Stimulated activated CD8-positive, alpha-beta memory T cell treated with anti-CD3 and anti-CD28 coated beads, Interleukin-4, amount 100 ng/mL, for 24 hours (primary cell): ENCODE measurements at places on chromosomes 16 and 17.

DNA sequence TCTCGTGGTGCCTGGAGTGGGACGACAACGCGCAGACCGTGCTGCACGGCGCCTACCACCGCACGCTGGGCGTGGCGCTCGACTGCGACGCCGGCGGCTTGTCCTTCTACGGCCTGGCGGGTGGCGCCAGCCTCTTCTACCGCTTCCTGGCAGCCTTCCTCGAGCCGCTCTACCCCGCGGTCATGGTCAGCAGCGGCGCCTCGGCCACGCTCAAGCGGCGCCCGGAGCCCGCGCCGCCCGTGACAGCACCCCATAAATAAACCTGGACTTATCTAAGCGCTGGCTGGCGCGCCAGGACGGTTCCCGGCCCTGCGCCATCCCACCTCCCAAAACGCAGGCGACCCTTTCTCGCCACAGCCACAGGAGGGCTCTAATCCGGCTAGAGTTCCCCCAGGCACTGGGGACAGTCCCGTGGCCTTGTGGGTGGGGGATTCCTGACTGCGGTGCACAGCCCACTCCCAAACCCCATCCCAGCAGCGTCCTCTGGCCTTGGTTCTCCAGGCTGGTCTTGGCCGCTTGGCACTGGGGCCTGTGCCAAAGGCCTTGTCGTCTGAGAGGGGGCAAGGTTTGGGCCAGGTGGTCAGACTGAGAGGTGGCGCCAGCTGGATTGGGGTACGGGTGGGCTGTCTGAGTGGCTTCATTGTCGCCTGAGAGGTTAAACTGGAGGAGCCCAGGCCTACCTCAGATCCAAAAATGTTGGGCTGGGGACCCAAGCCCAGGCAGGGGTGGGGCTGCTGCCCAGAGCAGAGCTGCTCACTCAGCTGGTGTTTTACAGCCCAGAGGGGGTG is 10.1 kb upstream of the SLC16A5 start:
- DNase-seq, result peak; percentile 38

DNA sequence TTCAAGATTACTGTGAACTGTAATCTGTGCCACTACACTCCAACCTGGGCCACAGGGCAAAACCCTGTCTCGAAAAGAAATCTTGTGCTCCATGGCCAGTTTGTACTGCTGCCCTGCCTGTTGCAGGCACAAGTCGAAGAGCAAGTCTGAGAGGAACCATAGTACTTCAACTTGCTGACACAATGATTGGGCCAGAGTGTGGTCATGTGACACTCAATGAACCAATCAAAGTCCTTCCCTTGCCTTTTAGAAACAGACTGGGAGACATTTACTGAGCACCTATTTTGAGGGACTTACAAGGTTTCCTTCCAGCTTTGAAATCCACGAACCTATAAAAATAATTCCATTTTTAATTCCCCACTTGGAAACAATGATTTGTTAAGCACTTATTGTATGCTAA is 39.8 kb upstream of the TMC5 start:
- no peak for DNase-seq

DNA sequence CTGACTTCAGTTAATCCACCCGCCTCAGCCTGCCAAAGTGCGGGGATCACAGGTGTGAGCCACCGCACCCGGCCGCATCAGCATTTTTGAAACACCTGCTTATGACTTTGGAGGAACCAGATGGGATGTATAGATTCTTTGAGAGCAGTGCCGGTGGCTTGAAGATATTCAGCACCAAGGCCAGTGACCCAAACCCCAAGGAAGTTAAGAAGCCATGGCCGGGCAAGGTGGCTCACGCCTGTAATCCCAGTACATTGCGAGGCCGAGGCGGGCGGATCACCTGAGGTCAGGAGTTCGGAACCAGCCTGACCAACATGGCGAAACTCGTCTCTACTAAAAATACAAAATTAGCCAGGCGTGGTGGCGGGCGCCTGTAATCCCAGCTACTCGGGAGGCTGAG is 43.9 kb downstream of the TRARG1 start:
- no peak for DNase-seq

DNA sequence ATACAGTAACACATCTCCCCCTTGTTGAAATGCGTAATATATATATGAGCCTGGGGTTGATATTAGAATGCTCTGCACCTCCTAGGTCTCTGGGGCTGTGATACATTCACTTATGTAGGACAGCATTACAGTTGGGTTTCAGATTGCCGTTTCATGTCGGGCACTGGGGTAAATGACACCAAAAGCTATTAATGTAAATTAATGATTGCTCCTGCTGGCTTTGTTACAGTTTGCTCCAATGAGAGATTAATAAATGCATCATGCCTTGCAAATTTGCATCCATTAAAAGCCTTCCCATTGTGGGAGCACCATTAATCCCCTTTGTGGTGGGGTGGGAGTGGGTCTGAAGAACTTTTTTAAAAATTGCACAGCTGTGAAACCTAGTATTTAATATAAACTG is 584.4 kb upstream of the EEF2KMT start:
- no peak for DNase-seq

GRCh38 chr16:53358884-53359283 is 75.4 kb upstream of the RBL2 start:
- DNase-seq, result no peak

DNA sequence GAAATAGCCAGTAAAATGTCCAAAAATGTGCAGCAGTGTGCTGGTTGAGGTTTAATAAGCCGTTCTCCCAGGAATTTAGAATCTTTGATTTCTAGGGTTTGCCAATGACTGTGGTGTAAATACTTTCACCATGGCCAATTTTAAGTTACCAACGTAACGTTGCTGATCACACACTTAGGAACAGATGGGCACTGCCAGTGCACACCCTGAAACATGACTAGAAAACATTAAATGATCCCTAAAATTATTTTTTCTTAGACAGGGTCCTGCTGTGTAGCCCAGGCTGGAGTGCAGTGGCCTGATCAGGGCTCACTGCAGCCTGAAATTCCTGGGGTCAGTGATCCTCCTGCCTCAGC is 3.2 kb downstream of the CA5A start:
- no peak for DNase-seq

DNA sequence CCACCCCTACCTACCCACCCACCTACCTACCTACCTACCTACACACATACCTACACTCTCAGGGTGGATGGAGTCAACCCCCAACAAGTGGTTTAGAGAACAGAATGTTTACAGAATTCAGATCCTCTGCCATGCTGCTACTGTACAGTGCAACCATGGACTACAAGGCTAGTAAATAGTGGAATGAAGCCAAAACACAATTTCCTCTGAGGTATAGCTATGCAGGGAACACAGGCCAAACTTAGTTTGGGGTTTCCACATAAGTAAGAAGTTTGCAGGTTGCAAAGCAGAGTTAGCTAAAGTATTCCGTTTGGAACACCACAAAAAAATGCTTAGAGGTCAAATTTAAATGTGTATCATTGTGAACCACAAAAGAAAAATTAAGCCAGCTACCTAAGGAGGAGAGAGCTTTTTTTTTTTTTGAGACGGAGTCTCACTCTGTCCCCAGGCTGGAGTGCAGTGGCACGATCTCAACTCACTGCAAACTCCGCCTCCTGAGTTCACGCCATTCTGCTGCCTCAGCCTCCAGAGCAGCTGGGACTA is 2.7 kb upstream of the AP1G1 start:
- no peak for DNase-seq

DNA sequence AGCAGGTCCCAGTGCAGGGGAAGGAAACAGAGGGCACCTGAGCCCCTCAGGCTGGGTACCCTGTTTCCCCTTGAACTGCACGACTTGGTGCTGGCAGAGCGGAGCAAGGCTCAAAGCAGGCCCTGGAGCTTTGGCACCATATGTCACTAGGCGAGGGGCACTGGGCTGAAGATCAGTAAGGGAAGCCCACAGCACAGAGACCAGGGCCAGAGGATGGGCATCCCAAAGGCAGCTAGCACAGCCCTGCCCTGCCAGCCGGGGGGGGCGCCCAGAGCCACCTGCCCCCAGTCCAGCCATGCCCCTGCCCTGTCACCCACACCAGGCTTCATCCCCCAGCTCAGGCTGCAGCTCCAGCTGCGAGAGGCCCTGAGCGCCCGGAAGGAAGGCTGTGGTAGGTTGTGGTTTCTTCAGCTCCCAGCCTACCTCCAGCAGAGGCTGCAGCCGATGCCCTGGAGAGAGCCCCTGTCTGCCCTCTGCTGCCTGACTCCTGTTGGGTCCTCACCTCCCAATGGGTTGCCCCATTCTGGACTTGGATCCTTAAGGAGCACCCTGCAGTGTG is 10.9 kb downstream of the NHERF1 start:
- DNase-seq, result no peak

GRCh38 chr17:7590743-7591142 is 849 bp upstream of the SOX15 start:
- no peak for DNase-seq

DNA sequence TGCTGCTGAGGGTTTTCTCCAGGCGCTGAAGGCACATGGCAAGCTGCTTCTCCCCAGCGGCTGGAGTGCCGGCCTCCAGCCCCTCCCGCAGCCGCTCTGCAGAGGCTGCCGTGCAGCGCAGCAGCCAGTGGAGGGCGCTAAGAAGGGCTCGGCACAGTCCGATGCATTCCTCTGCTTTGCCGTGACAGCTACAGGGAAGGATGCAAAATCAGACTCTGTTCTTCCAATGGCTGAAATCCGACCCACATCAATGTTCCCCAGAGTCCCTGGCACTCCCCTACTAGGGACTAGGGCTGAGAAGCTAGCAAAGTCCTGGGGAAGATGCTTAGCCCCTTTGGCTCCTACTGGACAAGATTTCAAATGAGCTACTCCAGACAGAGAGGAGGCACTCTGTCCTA is 19.0 kb downstream of the MED24 start:
- no peak for DNase-seq

DNA sequence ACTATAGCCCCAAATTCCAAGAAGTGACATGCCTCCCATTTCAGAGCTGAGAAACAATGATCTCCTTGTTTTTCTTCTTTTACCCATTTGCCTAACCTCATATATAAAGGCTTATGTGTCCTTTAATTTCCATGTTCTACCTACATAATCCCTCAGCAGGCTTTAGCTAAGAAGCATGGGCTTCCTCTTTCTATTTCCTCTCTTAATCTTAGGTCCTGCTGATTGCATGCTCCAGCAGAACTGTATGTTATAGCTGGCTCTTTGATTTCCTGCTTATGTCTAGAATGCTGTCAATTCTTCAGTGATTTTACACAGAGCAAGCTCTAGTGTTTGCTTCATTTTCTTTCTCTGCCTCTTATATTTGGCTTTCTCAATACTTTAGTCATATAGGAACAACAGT is 151.7 kb upstream of the COX10 start:
- DNase-seq, result no peak

- no peak for DNase-seq
Measured at GRCh38 chr16:50972876-50973275, 178.2 kb downstream of the SALL1 start.

DNA sequence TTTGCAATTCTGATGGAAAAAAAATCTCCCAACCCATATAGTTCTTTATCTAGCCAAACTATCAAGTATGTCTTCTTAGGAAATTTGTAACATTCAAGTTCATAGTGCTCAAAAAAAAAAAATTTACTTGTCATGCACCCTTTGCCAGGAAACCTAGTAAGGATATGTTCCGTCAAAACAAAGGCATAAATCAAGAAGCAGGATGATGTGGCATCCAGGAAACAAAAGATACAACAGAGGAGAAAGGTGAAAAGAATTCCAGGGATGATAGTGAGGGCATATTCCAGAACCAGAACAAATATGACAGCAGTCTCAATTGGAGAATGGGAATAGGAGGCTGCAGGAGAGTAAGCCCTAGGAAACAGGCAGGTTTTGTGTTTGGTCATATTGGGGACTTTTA is 104.6 kb downstream of the SPAG9 start:
- DNase-seq, result no peak

DNA sequence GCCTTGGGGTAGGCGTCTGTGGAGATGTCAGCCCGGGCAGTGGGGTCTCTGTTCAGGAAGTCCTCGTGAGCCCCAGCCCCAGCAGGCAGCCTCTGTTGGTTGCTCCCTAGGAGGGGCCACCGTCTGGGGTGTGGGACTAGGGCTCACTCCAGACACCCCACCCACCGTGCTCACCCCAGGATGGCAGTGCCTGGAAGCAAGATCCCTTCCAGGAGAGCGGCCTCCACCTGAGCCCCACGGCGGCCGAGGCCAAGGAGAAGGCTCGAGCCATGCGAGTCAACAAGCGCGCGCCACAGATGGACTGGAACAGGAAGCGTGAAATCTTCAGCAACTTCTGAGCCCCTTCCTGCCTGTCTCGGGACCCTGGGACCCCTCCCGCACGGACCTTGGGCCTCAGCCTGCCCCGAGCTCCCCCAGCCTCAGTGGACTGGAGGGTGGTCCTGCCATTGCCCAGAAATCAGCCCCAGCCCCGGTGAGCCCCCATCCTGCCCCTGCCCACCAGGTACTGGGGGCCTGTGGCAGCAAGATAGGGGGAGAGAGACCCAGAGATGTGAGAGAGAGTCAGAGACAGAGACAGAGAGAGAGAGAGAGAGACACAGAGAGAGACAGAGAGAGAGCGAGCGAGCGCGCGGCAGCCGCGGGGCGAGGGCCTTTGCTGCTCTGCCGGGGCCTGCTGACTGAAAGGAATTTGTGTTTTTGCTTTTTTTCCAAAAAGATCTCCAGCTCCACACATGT is 9.8 kb downstream of the NTHL1 start:
- no peak for DNase-seq

DNA sequence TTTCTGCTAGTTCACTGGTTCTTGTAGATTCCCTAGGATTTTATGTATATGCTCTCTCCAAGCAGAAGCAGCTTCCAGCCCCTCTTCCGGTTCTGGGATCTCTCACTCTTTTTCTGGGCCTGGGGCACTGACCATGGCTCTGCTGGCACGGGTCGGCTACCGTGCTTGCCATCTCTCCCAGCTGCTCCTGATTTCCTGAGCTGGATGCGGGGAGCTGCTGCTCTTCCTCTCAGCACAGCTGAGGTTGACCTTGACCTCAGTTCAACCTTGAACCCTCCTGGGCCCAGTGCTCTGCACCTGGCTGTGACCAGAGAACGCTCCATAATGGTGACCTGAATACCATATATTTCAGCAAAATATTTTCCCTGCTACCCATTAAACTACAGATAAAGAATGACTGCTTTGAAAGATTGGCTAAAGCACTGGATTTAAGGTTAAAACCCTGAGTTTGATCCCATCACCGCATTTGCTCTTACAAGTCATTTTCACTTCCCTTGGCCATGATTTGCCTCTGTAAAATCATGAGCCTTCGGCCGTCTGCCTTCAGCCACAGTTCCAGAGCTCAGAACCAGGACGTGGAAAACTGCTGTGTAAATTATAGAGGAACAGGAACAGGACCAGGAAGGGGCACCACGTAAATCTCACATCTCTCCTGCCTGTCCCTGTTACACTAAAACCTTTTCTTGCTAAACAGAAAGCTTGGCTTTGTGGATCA is 130.8 kb upstream of the CHMP6 start:
- no peak for DNase-seq

- DNase-seq, result no peak
Measured at GRCh38 chr17:63041251-63041650, 75.2 kb downstream of the TANC2 start.

DNA sequence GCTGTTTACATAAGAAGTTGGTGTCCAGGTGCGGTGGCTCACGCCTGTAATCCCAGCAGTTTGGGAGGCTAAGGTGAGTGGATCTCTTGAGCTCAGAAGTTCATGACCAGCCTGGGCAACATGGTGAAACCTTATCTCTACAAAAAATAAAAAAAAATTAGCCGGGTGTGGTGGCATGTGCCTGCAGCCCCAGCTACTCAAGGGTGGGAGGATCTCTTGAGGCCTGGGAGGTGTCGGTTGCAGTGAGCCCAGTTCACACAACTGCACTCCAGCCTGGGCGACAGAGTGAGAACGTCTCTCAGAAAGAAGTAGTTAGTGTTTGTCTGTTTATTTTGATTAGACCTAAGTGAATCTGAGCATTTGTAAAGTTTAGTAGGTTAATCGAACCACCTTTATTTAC is 12.8 kb downstream of the DDX19A start:
- DNase-seq, result no peak
